ENCODE measurements at places on chromosomes 7 and 10. TPM values are rescaled to one million over a fixed set of nuclear protein-coding genes. Genes with fewer than 3 reads are reported as not detected.

The SPDYE16 gene
- total RNA-seq: not detected

The CDC14C gene
- 0.11 TPM for total RNA-seq

DNA sequence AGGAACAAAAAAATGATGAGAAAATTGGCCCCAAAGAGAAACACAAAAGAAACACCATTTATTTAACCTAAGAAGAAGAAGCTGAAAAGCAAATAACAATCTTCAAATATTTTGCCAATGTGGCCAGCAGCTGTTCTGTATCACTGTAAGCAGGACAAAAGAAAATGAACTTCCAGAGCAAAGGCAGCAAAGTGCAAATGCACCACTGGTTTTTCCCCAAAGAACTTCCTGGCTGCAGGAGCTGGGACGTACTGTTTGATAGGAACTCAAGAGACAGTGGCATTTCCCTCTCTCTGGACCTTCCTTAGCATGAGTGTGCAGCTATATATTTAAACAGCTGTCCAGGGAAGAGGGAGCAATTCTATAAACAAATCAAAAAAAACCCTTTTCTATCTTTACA lies 60.4 kb downstream of the RNLS start:
- DNase-seq: no peak

- peak; percentile 77 for DNase-seq
Observed at GRCh38 chr7:5630670-5631069, 150.8 kb downstream of the RNF216 start.

DNA sequence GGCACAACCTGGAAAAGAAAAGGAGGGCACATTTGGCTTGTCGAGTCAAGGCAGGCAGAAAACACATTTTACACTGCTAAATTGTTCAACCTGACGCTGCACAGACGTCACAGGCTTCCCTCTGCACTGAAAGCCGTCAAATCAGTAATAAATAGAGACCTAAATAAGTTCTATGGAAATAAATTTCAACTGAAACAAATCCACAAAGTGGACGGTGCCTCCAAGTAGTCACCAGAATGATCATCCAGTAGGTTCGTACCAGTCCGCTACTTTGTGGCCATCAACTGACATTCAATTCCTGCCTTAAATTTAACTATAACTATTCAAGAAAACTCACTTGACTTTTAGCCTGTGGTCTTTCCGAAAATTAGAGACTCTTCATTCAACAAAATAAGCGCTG lies 49.0 kb downstream of the NPVF start:
- DNase-seq: no peak

DNA sequence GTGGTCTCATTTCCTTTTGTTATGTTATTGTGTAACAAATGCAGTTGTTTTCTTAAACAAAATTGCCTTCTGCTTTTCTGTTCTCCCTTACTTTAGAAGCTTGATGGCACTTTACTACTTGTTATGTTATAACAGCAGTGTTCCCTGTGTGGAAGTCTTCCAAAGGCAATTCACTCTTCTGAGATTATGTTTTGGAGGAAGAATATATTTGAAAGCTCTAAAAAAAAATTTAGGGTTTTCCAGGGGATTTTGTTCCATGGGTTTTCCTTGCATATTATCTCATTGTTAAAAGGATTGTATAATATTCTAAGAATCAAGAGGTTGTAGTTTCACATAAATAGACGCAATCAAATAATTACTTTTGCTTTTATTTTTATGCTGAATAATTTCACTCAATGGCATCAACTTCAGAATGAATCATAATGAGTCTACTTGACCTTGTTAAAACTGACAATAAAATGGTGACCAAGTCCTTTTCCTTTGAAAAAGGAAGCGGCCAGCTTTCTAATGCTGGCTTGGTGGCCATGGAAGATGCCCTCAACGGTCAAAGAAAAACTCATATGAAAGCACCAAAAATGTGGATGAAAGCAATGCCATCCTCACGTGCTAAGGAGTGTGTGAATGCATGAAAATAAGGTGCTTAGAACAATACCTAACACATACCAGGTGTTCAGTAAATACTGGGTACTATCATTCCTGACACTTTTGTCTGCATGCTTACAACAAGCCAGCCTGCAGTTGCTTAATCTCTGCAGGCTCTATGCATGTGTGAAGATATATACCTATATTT lies 92.4 kb upstream of the KLF6 start:
- peak; percentile 61 for DNase-seq

The ATOH7 gene
- not detected for total RNA-seq

The OR6B1 gene
- not detected for total RNA-seq

- DNase-seq: no peak
Observed at GRCh38 chr10:113965683-113966082, 78.0 kb upstream of the ADRB1 start.

DNA sequence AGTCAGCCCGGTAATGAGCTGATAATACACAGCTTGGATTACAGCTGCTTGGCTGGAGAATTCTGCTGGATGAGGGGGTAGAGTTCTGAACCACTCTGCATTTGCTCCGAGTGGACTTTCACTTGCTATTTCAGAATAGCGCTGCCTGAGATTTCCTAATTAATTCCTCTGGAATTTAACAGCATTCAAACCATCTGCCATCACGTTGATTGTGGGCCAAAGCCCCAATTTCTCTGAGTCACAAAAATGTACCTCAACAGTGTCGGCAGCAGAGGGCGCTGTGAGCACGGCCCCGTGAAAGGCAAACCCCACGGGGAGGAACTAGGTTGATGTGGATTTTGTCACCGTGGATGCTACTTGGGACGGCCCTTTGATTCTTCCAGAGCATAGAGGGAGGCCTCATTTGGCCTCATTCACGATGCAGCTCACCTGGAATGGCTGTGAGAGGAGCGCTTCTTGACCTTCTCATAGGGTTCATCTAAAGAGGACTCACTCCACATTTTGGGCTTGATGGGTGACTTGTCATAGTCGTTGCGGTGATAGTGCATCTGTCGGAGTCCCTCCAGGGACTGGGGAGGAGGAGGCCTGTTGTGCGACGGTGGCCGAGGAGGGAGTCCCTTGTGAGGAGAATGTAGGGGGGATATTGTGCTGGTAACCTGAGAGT lies 73.3 kb downstream of the PRPF18 start:
- DNase-seq: peak; percentile 77

The PLXNA4 gene
- 0.89 TPM for total RNA-seq

DNA sequence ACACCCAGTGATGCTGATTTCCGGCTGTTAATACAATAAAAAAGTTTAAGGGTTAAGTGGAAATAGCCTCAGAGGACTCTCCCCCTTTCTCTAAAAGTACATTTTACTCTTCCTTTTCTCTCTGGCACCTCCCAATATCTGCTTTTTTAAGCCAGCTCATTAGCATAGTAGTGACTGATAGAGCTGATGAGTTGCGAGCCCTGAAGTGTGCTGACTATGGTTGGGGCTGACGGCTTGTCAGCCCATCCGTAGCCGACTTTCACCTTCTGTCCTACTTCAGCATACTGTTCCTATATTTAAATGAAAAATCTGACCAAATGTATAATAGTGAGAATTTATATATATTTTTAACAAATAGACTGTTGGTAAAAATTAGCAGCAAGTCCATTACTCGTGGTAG lies 80.0 kb downstream of the SHH start:
- no peak for DNase-seq

The LDB1 gene
- total RNA-seq: 28.1 TPM

- DNase-seq: peak; percentile 45
Observed at GRCh38 chr7:117399820-117400422, 27.4 kb downstream of the ASZ1 start.

Data from GM23248 (cell line).